ENCODE measurements at places on chromosomes 5 and 9.

DNA sequence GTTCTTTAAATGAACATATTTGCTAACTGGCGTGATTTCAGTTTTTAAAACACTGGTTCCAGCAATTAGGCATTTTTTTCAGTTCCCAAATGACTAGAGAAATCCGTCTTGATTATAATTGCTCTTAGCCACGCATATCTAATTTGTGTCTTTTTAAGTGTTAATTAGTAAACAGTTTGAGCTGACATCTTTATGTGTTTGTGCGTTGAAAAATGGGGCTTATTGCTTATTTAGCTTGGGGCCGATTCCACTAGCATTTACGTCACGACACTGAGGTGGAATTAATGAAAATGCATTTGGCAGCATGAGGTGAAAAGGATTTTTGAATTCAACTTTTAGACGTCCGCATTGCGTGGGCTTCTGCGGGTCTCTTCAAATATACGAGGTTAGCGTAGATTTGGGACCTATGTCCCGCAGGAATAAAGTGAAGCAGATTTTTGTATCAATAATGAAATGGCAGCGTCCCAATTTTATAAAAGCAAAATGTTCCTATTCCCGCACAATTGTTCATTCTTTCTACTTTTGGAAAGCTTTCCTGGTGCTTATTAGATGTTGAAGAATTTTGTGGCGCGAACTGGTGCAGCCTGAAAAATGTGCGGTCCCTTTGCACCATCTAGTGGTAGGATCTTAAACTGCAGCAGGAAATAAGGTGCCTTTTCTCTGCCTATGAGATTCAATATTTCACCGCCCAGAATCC, 122.7 kb upstream of the LMX1B start:
- DNase-seq = no peak

GRCh38 chr5:114055318-114056184, 306.3 kb upstream of the KCNN2 start:
- DNase-seq = no peak

GRCh38 chr9:116491659-116492058, 195.4 kb upstream of the TRIM32 start:
- DNase-seq = no peak

DNA sequence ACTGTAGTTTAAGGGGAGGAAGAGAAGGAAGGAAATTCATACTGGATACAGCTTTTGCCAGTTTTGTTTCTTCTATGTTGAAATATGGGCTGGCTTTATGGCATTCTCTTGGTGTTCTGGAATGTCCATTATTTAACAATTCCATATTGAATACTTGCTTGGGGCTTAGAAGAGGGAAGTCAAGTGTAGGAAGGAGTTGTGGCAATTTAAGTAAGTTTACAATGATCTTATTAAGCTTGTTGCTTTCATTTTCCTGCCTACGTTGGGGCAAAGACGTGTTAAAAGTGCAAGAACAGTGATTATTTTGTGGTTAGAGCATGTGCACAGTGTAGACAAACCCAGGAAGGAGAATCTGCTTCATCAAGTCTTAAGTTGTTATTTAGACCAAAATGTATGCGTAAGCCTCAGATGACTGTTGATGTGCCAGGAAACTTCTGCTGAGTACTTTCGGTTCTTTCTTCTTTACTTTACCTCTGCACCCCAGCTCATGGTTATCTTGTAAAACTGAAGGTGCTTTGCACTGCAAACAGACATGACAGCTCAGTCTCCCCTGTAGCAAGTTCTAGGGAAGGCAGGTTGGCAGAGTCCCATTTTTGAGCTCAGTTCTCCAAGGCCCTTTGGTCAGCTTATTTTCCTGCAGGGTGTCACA, 75.8 kb downstream of the F2RL2 start:
- peak; percentile 13 for DNase-seq

GRCh38 chr9:135992486-135993408, 31.6 kb upstream of the UBAC1 start:
- no peak for DNase-seq

DNA sequence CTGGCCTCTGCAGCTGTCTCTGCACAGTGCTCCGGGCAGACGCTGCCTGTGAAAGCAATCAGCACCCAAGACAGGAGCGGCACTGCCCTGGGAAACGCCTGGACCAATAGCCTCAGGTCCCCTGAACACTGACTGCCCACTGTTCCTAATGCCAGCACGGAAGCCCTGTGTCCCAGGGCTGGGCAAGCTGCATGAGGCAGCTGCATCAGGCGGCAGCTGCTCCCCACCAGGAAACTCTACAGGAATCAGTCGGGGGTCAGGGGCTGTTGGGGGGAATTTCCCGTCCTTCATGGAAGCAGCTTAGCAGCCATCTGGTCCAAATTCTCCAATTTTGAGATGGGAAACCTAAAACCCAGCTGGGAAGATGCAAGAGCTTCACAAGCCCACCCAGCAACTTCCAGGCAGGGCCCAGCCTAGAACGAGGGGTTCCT, 118.6 kb downstream of the VAV2 start:
- DNase-seq = no peak

DNA sequence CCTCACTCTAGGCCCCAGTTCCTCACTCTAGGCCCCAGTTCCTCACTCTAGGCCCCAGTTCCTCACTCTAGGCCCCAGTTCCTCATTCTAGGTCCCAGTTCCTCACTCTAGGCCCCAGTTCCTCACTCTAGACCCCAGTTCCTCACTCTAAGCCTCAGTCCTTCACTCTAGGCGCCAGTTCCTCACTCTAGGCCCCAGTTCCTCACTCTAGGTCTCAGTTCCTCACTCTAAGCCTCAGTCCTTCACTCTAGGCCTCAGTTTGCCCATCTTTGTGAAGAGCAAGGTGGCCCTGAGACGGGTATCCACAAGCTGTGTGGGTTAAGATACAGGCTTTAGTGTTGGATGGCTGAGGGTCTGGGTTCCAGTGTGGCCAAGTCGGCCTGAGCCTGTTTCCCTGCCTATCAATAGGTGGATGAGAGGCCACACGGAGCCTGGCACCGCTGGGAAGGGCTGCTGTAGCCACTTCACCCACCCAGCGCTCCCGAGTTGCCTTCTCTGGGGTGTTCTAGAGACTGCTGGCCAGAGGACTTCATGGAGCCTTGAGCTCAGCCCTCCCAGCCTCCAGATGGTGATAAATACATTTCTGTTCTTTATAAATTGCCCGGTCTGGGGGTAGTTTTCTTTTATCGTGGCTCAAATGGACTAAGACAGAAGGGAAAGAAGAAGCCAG, 150.2 kb downstream of the RXRA start:
- DNase-seq = no peak

DNA sequence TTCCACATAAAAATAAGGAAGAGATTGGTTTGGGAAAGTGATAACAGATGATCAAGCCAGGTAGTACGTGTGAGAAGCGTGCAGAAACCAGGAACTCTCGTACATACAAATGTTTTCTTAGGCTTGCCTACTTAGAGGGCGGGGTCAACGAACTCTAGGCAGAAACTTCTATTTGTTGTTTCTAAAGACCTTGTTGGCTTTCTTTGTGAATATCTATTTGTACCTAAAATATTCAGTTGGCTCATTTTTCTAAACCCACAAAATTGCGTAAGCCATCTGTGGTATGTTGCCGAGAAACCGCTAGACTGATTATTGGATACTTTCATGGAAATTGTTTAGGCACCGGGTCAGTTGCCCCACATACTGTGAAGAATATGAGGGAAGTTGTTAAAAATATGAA, 458.5 kb downstream of the MAT2B start:
- no peak for DNase-seq

GRCh38 chr5:14849516-14850294, 21.9 kb downstream of the ANKH start:
- no peak for DNase-seq

- no peak for DNase-seq
Observed at GRCh38 chr5:99020698-99021048, 91.9 kb upstream of the CHD1 start.

DNA sequence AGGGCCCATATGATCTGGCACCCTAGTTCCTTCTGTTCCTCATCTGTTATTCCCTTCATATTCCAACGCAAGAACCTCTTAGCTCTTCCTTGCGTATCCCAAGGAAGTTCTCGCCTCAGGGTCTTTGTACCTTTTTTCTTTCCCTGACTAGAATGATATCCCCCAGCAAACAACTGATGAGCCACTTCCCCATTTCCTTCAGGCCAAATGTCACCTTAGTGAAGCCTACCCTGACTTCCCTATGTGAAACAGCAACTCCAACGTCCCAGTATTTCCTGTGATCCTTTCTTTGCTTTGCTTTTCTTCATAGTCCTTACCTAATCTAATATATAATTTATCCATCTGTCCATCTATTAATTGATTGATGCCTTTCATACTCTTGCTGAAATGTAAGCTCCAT, 47.9 kb downstream of the ERCC8 start:
- no peak for DNase-seq

DNA sequence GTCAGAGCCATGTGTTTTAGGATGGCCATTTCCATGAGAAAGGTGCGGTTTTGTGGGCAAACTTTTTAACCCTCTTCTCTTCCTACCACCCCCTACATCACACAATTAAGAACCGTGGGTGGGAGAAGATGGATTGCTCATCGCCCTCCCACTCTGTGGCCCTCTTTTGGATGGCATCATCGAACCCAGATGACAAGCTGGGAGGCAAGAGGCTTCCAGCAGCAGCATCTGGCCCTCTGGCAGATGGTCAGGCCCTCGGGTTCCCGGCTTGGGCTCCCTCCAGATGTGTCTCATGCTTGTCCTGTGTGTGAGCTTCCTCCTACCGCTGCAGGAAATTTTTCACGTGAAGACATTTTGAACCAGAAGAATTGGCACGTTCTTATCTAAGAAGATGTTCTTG, 199.9 kb downstream of the EBF1 start:
- DNase-seq = no peak

DNA sequence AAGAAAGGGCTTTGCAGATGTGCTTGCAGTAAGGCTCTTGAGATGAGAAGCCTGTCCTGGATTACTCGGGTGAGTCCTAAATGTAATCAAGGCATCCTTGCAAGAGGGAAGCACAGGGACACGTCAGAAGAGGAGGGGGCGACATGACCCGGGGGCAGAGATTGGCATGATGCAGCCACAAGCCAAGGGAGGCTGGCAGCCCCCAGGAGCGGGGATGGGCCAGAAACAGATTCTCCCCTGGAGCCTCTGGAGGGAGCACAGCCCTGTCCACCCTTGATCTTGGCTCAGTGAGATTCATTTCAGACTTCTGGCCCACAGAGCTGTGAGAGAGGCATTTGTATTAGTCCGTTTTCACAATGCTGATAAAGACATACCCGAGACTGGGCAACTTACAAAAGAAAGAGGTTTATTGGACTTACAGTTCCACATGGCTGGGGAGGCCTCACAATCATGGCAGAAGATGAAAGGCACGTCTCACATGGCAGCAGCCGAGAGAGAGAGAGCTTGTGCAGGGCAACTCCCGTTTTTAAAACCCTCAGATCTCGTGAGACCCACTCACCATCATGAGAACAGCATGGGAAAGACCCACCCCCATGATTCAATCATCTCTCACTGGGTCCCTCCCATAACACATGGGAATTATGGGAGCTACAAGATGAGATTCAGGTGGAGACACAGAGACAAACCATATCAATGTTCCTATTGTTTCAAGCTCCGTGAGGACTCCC, 76.1 kb downstream of the ADAMTS2 start:
- DNase-seq = no peak

GRCh38 chr5:402615-403359, 40.2 kb upstream of the EXOC3 start:
- DNase-seq = no peak

- DNase-seq = no peak
Observed at GRCh38 chr5:127111112-127111511, 37.8 kb upstream of the C5orf63 start.

- no peak for DNase-seq
Observed at GRCh38 chr5:11319836-11320580, 559.0 kb upstream of the DAP start.

DNA sequence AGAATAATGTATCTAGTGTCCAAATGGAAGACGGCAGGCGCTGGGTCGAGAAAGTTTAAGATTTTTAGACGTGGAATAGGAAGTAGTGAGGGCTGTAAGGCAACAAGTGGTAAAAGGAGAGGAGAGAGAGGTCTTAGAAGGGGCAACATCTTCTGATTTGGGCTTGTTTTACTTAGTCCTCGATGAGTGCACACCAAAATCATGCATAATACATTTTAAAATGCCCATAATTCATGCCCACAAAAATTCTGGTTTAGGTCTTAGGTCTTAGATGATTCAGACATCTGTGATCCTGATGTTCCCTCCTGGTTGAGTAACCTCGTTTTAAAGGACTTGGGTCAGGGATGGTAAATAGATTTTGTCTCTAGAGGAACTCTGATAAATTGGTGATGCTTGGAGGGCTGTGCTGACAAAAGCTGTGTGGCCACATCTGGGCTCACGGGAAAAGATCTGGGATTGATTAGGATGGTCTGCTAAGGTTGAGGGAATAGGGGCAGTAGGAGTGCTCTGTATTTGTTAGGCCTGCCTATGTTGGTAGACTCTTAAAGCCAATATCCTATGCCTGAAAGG, 476.3 kb downstream of the CCDC171 start:
- no peak for DNase-seq

GRCh38 chr9:131236161-131236560, 40.1 kb downstream of the FAM78A start:
- no peak for DNase-seq

DNA sequence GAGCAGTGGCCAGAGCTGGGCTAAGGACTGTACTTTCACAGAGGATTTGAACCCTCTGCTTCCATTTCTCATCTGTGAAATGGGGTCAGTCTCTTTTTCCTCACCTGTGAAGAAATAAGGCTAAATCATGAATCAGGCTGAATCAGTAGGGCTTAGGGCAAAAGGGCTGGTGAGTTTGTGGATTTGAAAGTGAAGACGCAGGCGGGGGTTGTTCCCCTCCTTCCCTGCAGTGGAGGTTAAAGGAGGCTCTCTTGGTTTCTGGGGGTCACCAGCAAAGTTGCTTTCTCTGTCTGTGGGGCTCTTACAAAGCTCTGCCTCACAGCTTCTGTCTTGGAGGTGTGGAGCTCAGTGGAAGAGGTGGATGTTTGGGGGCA, 17.6 kb upstream of the NDST1 start:
- no peak for DNase-seq

- no peak for DNase-seq
Observed at GRCh38 chr9:34381323-34381722, 4.6 kb upstream of the MYORG start.
